Effector memory CD4-positive, alpha-beta T cell (primary cell): ENCODE measurements at places on chromosomes 1 and 21.

GRCh38 chr1:26602378-26602959 lies 72.9 kb downstream of the RPS6KA1 start:
- no peak for DNase-seq

DNA sequence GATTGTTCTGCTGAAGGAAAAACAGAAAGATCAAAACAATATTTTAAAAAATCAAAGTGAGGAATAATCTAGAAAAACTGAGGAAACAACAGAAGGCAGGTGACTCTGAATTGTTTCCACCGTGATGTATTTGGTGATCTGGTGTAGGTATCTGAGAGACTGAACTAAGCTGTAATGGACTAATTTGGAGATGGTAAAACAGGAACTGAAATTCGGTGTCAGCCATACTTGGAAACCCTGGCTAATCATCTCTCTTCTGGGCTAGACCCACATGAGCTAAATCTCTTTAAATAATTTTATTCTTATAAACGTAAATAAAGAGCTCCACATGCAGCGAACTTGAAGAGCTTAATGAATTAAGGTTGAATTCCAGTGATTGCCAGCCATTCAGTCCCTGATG lies 1226.1 kb downstream of the NCAM2 start:
- no peak for DNase-seq

GRCh38 chr1:179313004-179313403 lies 19.4 kb downstream of the SOAT1 start:
- no peak for DNase-seq

DNA sequence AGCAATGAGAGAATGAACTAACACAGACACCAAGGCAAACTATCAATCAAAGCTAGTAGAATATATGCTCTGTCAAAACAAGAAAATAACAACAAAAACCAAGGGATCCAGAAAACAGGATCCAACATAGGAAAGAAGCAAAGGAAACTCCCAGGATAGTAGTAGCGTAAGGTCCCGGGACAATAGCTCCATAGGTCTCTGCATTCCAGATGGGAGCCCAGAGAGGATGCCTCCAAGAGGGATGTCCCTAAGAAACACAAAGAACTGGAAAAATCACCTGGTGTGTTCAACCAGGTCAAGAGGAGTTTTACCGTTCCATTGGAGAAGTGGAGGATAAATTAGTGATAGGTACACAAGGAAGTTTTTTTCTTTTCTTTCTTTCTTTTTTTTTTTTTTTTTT lies 5.7 kb upstream of the FAM43B start:
- no peak for DNase-seq

GRCh38 chr1:222140206-222140605 lies 398.3 kb upstream of the DUSP10 start:
- no peak for DNase-seq

DNA sequence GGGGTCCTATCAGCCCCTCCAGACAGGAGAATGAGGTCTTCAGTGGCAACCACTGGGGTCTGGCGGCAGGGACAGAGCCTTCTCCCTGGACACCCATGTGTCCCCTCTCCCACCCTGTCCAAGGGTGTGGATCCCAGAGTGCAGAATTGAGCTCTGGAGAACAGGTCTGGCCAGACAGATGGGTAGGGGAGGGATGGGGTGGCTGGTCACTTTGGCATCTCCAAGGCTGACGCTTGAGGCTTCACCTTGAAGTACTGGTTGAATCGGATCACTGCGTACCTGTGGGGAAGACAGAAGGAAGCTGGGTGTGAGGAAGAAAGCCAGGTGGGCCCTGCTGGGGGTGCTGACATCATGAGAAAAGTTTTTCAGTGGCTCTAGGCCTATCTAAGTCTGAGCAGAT lies 19.9 kb downstream of the ETNK2 start:
- no peak for DNase-seq

- DNase-seq = no peak
Measured at GRCh38 chr1:10819198-10819901, 22.9 kb upstream of the CASZ1 start.

GRCh38 chr1:64235181-64235580 lies 31.8 kb downstream of the UBE2U start:
- no peak for DNase-seq

DNA sequence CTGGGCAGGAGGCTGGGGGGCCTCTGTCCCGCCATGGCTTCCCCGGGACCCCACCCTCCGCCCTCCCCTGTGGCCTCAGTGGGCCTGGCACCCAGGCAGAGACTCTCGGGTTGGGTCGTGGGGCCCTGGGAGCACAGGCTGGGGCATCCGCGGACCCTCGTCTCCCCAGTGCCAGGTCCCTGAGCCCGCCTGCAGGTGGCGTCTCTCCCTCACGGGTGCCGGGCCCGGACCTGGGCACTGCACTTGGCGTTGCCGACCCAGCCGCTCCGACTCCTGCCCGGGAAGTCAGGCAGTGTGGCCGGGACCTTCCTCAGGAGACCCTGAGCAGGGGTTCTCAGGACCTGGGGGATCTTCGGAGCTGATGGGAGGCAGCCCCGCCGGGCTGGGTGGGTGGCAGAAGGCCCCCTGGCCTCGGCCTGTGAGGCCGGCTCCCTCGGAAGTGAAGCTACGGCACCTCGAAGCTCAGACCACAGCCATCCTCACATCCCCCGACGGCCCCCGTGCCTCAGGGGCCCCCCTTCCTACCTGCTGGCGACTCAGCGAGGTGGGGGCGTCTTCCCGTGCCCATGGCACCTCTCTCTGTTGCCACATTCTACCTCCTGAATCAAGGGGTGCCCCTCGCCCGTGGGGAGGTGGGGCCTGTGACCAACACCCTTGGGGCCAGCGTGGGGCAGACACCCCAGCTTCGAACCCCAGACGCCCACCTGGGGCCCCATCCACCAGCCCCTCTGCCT lies 6.4 kb upstream of the C1orf159 start:
- peak; percentile 65 for DNase-seq

DNA sequence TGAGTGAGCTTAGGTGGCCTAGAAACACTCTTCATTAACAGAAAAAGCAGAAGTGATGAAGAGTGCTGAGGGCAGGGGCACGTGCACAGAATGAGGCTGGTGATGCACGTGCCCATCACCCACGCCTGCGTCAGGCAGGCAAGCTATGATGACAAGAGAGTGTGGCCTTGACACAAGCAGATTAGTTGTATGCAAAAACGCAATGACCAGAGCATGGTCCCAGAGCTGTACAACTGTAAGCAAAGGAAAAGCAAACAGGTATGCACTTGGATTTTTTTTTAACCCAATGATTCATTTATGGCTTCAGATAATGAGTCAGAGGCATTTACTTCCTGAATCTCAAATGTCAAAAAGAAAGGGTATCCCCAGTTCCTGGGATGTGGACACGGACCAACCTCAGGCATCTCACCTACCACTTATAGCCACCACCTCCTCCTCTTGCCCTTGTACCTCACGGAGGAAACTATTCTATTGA lies 9.1 kb upstream of the TMEM61 start:
- no peak for DNase-seq

- no peak for DNase-seq
Measured at GRCh38 chr1:157200451-157200850, 62.3 kb upstream of the ETV3 start.

DNA sequence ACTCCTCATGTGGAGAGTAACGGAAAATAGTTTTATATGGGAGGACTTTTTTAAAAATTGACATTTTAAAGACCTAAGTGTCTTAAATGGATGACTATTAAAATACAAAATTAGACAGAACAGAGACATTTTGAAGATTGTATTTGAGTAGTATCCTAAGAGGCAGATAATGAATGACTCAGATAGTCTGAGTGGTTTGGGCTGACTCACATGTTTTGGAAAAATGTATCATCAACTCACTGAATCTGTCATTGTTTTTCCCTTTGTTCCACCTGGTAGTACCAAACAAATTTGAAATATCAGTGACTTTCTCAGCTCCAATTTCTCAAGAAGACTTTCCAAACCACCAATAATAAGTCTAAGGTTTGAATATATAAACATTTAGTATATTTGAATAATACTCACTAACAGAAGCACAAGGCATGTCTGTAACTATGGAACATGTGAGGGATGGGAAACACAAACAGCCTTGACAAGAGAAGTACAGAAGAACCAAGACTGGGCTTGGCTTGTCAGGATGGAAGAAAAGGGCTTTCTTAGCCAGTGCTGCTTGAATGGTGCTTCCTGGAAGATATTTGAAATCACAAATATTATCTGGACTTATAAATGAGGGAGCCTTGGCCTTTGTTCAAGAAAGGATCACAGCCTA lies 90.6 kb downstream of the SGIP1 start:
- no peak for DNase-seq

DNA sequence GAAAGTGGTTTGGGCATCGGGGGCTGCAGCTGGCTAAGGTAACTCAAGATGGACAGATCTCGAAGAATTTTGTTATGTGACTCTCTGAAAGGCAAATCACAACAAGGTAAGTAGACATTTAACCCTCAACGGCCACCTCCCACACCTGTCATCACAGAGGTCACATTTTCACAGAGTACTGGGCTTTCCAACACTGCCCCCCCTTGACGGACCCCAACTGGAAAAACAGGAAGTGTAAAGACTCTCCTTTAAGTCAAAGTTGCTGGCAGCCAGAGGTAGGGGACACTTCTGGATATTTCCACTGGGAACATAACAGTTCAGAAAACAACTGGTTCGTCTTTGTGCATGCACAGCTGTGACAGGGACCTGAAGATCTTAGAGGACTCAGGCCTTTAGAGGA lies 22.3 kb downstream of the NOL9 start:
- DNase-seq = no peak

- no peak for DNase-seq
Measured at GRCh38 chr1:114075546-114076242, 78.0 kb downstream of the SYT6 start.

GRCh38 chr1:35567947-35568558 lies 5.1 kb upstream of the TFAP2E start:
- DNase-seq = no peak

DNA sequence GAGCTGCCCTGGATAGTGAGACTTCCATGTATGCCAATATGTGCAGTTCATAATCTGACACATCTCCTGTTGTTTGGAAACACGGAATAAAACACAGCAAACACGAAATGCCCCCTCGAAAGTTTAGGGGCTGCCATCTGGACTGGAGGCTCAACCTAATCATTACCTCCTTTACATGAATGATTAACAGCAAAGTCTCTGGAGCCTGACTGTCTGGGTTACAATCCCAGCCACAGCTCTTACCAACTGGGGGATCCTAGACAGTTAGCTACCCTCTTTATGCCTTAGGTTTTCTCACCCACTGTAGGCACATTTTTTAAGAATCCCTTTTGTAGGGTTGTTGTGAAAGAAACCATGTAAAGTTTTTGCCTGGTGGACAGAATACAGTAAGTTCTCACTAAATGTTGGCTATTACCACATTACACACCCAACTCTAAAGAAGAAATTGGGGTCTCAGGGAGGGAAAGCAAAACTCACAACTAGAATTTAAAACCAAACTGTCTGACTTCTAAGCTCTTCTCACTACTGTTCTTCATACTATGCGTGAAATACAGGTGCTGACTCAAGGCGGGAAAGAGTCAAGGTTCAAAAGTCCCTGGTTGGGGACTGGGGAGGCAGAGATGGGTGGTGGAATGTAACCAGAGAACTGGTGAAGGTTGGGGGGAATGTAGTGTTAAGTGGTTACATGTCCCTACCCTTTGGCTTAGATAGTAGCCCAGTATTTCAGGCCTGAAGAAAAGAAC lies 24.2 kb downstream of the CYP4A22 start:
- no peak for DNase-seq

DNA sequence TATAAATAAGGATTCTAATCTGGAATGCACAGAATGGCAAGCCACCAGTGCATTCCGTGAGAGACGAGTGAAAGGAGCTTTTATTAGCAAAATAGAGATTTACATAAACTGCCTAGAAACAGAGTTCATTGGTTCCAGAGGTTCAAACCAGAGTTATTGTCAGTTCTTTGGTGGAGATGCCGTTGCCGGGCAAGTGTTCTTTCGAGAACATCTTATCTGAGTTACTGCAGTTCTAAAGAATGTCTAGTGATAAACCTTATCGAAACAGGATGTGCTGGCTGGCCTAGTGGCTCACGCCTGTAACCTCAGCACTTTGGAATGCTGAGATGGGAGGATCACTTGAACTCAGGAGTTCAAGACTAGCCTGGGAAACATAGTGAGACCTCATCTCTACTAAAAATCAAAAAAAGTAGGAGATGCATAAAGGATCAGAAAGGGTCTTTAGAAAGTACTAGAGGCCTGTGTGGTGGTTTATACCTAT lies 19.9 kb upstream of the EVI5 start:
- no peak for DNase-seq

- DNase-seq = no peak
Measured at GRCh38 chr1:152997901-152998300, 3.6 kb upstream of the SPRR3 start.

- DNase-seq = no peak
Measured at GRCh38 chr21:45421071-45421845, 16.3 kb downstream of the COL18A1 start.

GRCh38 chr1:161073474-161074121 lies 3.9 kb upstream of the ARHGAP30 start:
- no peak for DNase-seq

- DNase-seq = no peak
Measured at GRCh38 chr1:182139496-182139895, 78.0 kb upstream of the ZNF648 start.
